ENCODE measurements at places on chromosomes 4 and X.

GRCh38 chr4:39451423-39452023, 7.2 kb downstream of the RPL9 start:
- peaks cover 19% of the 10 kb centered on the region for H3K4me1 ChIP-seq
- no peaks in the 10 kb centered on the region for H3K27me3 ChIP-seq
- no peak for DNase-seq
- peaks cover 48% of the 10 kb centered on the region for H3K36me3 ChIP-seq
- H3K27ac ChIP-seq, result no peak overlapping the region

- H3K36me3 ChIP-seq, result no peaks in the 10 kb centered on the region
- no peak overlapping the region for H3K4me3 ChIP-seq
- no peaks in the 10 kb centered on the region for H3K27me3 ChIP-seq
- H3K27ac ChIP-seq, result no peak overlapping the region
- no peak for DNase-seq
- H3K4me1 ChIP-seq, result no peaks in the 10 kb centered on the region
Observed at GRCh38 chrX:142068365-142068764, 136.7 kb downstream of the MAGEC2 start.

GRCh38 chr4:158163941-158164767, 8.7 kb downstream of the GASK1B start:
- no peak overlapping the region for H3K27ac ChIP-seq
- H3K36me3 ChIP-seq, result no peaks in the 10 kb centered on the region

GRCh38 chrX:104665691-104666090, 99.7 kb downstream of the IL1RAPL2 start:
- no peaks in the 10 kb centered on the region for H3K27me3 ChIP-seq
- no peaks in the 10 kb centered on the region for H3K4me1 ChIP-seq
- no peak overlapping the region for H3K4me3 ChIP-seq
- H3K36me3 ChIP-seq, result no peaks in the 10 kb centered on the region
- H3K27ac ChIP-seq, result no peak overlapping the region
- no peak for DNase-seq

DNA sequence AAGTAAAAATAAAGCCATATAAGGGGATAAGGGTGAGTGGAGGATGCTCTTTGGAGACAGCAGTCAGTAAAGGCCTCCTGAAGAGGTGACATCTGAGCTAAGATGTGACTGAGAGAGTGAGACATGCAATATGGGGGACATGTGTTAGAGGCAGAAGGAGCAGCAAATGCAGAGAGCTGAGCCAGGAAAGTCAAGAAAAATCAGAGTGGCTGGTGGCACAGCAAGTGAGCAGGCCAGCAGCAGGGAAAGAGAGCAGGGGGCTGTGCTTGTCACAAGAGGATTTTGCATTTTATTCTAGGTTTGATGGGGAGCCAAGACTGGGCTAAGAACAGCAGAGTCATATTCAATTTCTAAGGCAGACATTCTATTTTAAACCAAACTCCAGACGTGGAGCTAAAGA, 394.5 kb downstream of the KCNIP4 start:
- no peaks in the 10 kb centered on the region for H3K4me1 ChIP-seq
- no peaks in the 10 kb centered on the region for H3K27me3 ChIP-seq
- no peak overlapping the region for H3K4me3 ChIP-seq
- no peaks in the 10 kb centered on the region for H3K36me3 ChIP-seq
- no peak overlapping the region for H3K27ac ChIP-seq

GRCh38 chr4:138911909-138912703, 103.5 kb upstream of the NOCT start:
- H3K27me3 ChIP-seq, result no peaks in the 10 kb centered on the region
- DNase-seq, result no peak
- no peaks in the 10 kb centered on the region for H3K36me3 ChIP-seq
- H3K4me3 ChIP-seq, result no peak overlapping the region
- no peak overlapping the region for H3K27ac ChIP-seq
- H3K4me1 ChIP-seq, result no peaks in the 10 kb centered on the region

GRCh38 chr4:103634236-103634635, 85.5 kb downstream of the TACR3 start:
- no peak overlapping the region for H3K27ac ChIP-seq
- H3K4me3 ChIP-seq, result no peak overlapping the region
- no peaks in the 10 kb centered on the region for H3K36me3 ChIP-seq
- H3K4me1 ChIP-seq, result no peaks in the 10 kb centered on the region
- no peaks in the 10 kb centered on the region for H3K27me3 ChIP-seq
- no peak for DNase-seq

DNA sequence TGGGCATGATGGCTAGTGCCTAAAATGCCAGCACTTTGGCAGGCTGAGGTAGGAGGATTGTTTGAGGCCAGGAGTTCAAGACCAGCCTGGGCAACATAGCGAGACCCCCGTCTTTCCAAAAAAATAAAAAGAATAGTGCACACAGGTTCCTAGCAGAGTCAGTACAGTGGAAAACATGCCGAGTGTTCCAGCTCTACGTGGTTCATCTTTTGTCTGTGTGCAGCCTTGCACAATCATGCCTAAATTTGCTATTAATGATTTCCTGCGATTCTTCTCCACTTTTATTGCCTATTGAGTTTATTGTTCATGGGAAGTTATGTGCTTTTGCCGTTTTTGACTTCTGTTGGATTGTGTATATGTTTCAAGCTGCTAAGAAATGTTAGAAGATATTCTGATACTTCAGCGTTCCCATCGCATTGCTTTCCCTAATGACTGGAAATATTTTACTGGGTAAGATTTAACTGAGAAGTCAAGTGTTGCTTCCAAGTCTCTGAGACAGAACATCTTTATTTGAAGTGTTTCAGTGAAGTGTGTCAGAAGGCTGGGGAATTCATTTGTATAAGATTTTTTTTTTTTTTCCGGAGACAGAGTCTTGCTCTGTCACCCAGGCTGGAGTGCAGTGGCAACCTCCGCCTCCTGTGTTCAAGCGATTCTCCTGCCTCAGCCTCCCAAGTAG, 11.3 kb downstream of the DOCK11 start:
- H3K4me1 ChIP-seq, result peaks cover 91% of the 10 kb centered on the region
- H3K4me3 ChIP-seq, result no peak overlapping the region
- DNase-seq, result no peak
- no peak overlapping the region for H3K27ac ChIP-seq
- no peaks in the 10 kb centered on the region for H3K27me3 ChIP-seq
- H3K36me3 ChIP-seq, result peaks cover 7% of the 10 kb centered on the region

- peaks cover 19% of the 10 kb centered on the region for H3K4me1 ChIP-seq
- no peak for DNase-seq
- H3K27me3 ChIP-seq, result no peaks in the 10 kb centered on the region
- H3K4me3 ChIP-seq, result peak overlapping the region; percentile 74
- peak overlapping the region; percentile 72 for H3K27ac ChIP-seq
Observed at GRCh38 chrX:101349193-101349562, 636 bp upstream of the TIMM8A start.

DNA sequence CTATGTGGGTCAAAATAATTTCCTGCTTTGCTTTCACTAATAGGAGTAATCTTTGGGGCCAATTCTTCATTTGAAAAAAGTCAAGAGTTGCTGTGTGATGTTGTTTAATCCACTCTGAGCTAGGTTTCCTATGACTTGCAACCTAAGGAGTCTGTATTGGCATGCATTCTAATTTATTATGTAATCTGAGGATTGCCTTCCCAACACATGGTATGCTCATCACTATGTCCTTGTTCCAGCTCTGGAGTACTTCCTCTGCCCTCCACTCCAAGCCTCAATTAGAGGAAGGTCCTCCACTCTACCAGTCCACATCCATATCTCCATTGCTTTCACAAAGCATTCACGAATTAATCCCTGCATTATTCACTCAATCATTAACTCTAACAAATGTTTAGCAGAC, 56.1 kb downstream of the PPP3CA start:
- no peaks in the 10 kb centered on the region for H3K36me3 ChIP-seq
- H3K4me3 ChIP-seq, result no peak overlapping the region
- H3K27ac ChIP-seq, result no peak overlapping the region
- peaks cover 36% of the 10 kb centered on the region for H3K4me1 ChIP-seq
- H3K27me3 ChIP-seq, result no peaks in the 10 kb centered on the region

- H3K4me1 ChIP-seq, result no peaks in the 10 kb centered on the region
- no peak overlapping the region for H3K4me3 ChIP-seq
- no peaks in the 10 kb centered on the region for H3K27me3 ChIP-seq
- peaks cover 7% of the 10 kb centered on the region for H3K36me3 ChIP-seq
- no peak for DNase-seq
- no peak overlapping the region for H3K27ac ChIP-seq
Observed at GRCh38 chr4:88060431-88060830, 53.0 kb downstream of the PKD2 start.

DNA sequence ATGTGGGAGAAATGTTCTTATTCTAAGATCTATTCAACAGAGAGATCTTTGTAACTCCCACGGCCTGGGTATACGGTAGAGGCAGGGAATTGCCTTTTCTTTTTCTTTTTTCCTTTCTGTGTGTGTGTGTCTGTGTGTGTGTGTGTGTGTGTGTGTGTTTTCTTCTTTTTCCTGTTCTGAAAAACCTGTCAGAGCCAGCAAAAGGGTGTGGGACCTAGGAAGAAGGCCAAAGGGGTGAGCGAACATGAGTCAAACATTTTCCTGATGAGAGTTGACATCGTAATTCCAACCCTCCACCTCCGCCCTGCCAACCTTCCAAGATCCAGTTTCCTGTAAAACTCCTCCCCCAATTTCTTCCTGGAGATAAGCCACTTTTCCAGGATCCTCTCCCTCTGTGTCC, 2.8 kb upstream of the CHIC2 start:
- no peaks in the 10 kb centered on the region for H3K27me3 ChIP-seq
- H3K4me3 ChIP-seq, result no peak overlapping the region
- H3K4me1 ChIP-seq, result peaks cover 20% of the 10 kb centered on the region
- no peaks in the 10 kb centered on the region for H3K36me3 ChIP-seq

GRCh38 chrX:11663875-11664210, 1.9 kb downstream of the ARHGAP6 start:
- H3K4me1 ChIP-seq, result no peaks in the 10 kb centered on the region
- H3K4me3 ChIP-seq, result no peak overlapping the region
- no peaks in the 10 kb centered on the region for H3K36me3 ChIP-seq
- H3K27me3 ChIP-seq, result no peaks in the 10 kb centered on the region
- H3K27ac ChIP-seq, result no peak overlapping the region
- no peak for DNase-seq

GRCh38 chrX:69289046-69289792, 124.0 kb upstream of the PJA1 start:
- H3K36me3 ChIP-seq, result no peaks in the 10 kb centered on the region
- no peaks in the 10 kb centered on the region for H3K27me3 ChIP-seq
- no peak overlapping the region for H3K4me3 ChIP-seq
- H3K4me1 ChIP-seq, result peaks cover 4% of the 10 kb centered on the region

DNA sequence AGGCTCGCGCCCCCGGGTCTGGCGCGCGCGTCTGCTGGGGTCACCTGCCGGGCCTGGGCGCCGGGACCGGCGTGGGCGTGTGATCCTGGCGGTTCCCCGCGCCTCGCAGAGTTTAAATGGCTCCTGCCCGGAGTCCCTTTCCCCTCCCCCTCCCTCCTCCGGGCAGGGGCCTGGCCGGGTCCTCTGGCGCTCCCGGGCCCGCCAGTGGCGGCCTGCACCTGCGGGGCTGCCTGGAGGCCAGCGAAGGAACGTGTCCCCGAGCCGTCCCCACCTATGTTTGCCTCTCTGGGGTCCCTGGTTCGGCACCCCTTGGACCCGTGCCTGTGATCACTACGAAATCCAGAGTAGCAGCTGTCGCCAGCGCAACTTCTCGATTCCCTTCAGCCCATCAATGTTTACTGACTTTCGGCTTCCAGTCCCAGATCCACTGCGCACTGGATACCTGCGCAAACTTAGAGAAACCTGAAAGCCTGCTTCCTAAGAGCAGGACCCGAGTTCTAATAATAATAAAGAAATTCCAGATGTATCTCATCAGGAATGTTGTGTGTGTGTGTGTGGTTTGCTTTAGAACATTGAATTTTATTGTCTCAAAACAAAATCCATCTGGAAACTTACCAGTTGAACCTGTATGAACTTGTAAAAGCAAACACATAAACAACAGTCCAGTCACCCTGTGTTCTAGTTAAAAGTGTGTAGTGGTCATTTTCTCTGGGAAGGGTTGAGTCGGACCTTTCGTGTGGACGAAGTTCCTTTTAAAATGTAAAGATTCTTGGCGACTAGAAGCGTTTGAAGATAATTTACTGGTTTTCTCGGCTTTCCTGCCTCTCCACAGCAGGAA, 788 bp downstream of the SHROOM2 start:
- DNase-seq, result no peak
- H3K4me3 ChIP-seq, result no peak overlapping the region

DNA sequence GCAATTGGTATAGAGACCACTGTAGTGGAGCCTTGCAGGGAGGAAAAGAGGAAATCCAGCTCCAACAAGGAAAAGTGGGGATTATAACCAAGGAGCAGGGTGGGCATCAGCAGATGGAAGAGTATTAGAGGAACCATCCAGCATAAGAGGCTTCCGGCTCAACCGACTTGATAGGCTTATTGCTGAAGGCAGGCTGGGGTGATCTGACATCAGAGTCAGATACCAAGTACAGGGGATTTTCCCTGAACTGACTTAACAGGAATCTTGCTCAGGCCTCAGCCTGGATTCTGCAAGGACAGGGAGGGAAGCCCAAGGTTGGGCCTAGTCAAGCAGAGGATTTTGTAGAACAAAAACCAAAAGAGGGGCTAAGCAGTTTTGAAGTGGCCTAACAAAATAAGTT, 129.6 kb downstream of the DCLK2 start:
- no peak overlapping the region for H3K27ac ChIP-seq
- H3K4me3 ChIP-seq, result no peak overlapping the region

DNA sequence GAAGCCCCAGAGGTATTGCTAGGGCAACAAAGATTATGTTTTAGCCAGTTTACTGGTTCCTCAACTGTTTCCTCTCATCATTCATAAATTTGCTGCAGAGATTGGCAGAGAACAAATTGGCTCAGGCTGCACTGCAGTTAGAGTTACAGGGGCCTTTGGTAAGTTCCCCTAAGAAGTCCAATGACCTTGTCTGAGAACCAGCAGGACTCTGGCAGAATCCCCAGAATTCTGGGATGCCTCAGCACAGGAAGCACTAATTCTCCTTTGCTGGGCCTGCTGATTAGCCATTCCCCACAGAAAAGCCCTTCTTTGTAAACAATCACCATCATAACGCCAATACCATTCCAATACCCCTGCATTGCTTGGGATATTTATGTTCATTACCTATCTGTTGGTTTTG, 151.3 kb downstream of the USP46 start:
- H3K36me3 ChIP-seq, result no peaks in the 10 kb centered on the region
- H3K27me3 ChIP-seq, result no peaks in the 10 kb centered on the region
- no peak for DNase-seq

GRCh38 chr4:148034813-148035212, 302.9 kb downstream of the ARHGAP10 start:
- no peak overlapping the region for H3K4me3 ChIP-seq
- no peaks in the 10 kb centered on the region for H3K27me3 ChIP-seq
- H3K36me3 ChIP-seq, result no peaks in the 10 kb centered on the region
- no peak for DNase-seq
- no peak overlapping the region for H3K27ac ChIP-seq
- no peaks in the 10 kb centered on the region for H3K4me1 ChIP-seq

GRCh38 chr4:47154816-47155370, 123.5 kb downstream of the GABRB1 start:
- DNase-seq, result peak; percentile 25
- no peaks in the 10 kb centered on the region for H3K27me3 ChIP-seq
- no peaks in the 10 kb centered on the region for H3K4me1 ChIP-seq
- no peaks in the 10 kb centered on the region for H3K36me3 ChIP-seq
- no peak overlapping the region for H3K27ac ChIP-seq
- no peak overlapping the region for H3K4me3 ChIP-seq

DNA sequence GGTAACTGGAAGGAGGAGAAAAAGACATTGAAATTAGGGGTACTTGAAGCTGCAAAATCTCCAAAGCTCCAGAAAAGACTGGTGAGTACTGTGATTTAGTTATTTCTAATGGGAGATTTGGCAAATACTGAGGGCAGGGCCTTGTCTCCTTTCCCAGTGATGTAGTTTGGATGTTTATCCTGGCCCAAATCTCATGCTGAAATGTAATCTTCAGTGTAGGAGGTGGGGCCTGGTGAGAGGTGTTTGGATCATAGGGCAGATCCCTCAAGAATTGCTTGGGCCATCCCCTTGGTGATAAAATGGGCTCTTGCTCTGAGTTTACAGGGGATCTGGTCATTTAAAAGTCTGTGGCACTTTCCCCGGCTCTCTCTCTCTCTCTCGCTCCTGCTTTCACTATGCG, 33.1 kb upstream of the GK start:
- H3K27ac ChIP-seq, result no peak overlapping the region
- DNase-seq, result no peak
- no peaks in the 10 kb centered on the region for H3K27me3 ChIP-seq
- H3K36me3 ChIP-seq, result no peaks in the 10 kb centered on the region

All from CD4-positive, alpha-beta memory T cell (primary cell).